ENCODE measurements at places on chromosomes 3 and 15.

- DNase-seq: no peak
These were observed 7.3 kb downstream of the NCK1 start for GRCh38 chr3:136869282-136869681.

- no peak for DNase-seq
These were observed 91.4 kb downstream of the CTNNB1 start for GRCh38 chr3:41290736-41291135.

GRCh38 chr3:116930786-116931185 lies 221.2 kb downstream of the TUSC7 start:
- no peak for DNase-seq

DNA sequence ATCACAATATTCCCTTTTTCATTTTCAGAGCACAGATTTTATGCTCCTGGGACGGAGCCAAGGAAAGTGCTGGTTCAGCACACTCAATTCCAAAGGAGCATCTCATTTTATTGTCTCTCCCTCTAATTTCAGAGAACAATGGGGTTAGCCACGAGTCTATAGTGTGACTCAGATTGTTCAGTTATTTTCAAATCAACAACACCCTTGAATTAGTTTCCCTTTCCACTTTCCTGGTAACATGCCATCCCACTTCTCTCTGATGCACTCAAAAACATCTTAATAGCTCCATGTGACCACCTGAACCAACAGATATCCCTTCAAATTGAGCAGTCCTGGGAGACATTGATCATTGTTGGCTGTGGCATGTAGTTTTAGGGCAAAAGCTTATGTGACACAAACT lies 389.7 kb upstream of the MDFIC2 start:
- no peak for DNase-seq

DNA sequence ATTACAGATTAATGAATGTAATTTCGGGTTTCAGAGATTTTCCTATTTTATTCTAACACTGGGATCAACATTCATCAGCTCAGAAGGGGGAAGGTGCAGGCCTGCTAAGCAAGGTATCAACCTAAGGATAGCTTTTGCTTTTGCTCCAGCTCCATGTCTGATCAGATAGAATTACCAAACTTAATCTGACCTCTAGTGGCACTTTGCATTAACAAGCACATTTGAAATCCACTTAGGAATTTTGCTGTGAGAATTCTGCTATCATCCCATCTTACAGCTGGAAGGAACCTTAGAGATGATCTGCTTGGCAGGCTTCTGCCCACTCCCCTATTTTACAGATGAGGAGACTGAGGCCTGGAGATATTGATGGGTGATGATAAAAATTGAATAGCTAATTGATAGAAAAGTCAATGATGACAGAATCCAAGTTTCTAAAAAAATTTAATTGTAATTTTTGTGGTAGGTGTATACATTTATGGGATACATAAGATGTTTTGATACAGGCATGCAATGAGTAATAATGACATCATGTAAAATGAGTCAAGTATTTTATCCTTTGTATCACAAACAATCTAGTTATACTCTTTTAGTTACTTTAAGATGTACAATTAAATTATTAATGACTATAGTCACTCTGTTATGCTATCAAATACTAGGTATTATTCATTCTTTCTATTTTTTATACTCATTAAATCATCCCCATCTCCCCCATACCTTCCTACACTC lies 209.2 kb upstream of the ZPLD1 start:
- peak; percentile 26 for DNase-seq

- peak; percentile 3 for DNase-seq
These were observed 239.5 kb downstream of the GAP43 start for GRCh38 chr3:115862849-115863248.

DNA sequence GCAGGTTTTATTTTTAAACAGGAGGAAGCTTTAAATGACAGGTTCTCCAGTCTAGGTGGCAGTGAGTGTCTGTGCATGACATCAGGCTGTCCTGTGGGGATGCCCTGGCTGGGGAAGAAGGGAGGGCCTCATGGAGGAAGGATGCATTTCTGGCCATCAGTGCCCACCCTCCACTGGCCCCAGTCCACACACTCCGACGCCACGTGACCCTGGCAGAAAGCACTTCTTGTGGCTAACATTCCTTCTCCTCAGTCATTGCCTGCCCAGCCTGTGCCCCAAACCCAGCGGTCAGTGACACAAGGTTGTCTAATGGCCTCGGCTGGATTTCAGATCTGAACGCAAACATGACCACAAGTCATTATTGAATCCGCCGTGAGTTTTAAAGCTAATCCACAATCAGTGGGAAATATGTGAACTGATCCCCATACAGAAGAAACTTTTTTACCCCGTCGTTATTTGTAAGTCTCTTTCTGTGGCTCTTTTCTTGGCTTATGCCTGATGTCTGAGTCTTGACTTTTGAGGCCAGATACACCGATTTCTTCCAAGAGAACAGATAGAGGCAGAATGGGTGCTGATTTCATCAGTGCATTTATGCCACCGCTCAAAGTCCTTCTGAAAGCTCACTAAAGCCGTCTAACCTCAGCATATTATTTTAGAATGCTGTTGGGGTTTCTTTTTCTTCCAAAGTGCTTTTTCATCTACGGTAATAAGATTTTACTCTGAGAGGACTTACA lies 17.3 kb upstream of the LRRK1 start:
- no peak for DNase-seq

DNA sequence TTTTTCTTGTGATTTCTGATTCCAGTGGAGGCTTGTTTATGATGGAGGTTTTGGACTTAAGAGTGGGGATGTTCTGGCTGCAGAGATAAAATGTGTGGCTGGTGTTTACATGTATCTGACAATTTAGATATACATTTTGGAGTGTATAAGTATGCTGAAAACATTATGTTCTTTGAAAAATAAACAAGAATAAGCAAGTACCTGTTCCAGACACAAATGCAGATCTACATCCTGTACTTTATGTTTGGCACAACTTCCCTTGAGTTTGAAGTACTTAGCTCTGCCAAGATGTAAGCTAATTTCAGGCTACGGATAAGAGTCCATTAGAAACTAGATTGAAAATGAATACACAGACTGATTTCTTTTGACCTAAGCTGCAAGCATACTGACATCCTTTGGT lies 277.2 kb downstream of the CHST2 start:
- no peak for DNase-seq

DNA sequence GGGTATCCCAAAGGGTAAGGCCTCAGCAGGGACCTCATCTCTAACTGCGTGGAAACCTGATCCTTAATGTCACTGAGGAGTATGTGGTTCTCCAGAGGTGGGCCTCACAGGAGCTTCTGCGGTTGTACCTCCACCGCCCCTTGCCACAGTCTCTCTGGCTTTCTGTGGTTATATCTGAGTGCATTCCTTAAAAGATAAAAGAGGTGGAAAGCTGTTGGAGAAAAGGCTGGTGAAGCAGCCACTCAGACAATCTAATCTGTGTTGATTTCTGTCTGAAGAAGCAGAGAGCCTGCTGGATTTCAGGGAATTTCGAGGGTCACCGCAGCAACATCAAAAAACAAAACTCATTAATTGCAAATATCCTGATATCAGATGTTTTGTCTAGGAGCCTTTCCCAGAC lies 51.4 kb downstream of the SEMA6D start:
- DNase-seq: no peak

- no peak for DNase-seq
These were observed 1.5 kb downstream of the NLGN1 start for GRCh38 chr3:173399044-173399443.

GRCh38 chr15:93126148-93126547 lies 37.1 kb upstream of the RGMA start:
- DNase-seq: no peak

DNA sequence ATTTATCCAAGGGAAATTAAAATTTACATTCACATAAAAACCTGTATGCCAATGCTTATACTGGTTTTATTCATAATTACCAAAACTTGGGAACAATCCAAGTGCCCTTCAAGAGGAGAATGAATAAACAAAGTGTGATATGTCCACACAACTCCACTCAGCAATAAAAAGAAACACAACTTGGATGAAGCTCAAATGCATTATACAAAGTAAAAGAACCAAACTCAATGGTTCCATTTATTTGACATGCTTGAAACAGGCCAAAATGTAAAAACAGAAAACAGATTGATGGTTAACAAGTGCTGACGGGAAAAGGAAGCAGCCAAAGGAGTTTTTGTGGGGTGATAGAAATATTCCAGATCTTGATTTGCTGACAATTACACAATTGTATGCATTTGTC lies 23.5 kb downstream of the OCA2 start:
- DNase-seq: no peak

Data from NCI-H1417 treated with DMSO at 0.1 percent for 48 hours (cell line).